ENCODE measurements at places on chromosomes 12 and 14.

DNA sequence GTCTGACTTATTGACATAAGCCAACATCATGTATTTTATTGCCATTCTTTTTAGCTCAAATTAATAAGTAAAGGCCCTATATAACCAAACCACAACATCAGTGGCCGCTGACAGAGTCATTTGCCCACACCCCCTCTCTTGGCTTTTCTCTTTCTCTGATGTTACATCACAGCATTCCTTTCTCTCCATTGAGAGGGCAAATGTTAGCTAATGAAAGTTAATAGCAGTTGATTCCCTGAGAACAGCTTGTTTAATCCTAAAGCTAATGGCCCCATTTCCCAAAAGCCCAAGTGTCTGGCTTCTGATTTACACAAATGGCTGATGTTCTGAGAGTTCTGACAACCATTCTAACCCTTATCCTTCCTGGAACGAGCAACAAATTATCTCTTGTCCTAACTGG is 308.8 kb downstream of the SNAPC1 start:
- no peak for DNase-seq

DNA sequence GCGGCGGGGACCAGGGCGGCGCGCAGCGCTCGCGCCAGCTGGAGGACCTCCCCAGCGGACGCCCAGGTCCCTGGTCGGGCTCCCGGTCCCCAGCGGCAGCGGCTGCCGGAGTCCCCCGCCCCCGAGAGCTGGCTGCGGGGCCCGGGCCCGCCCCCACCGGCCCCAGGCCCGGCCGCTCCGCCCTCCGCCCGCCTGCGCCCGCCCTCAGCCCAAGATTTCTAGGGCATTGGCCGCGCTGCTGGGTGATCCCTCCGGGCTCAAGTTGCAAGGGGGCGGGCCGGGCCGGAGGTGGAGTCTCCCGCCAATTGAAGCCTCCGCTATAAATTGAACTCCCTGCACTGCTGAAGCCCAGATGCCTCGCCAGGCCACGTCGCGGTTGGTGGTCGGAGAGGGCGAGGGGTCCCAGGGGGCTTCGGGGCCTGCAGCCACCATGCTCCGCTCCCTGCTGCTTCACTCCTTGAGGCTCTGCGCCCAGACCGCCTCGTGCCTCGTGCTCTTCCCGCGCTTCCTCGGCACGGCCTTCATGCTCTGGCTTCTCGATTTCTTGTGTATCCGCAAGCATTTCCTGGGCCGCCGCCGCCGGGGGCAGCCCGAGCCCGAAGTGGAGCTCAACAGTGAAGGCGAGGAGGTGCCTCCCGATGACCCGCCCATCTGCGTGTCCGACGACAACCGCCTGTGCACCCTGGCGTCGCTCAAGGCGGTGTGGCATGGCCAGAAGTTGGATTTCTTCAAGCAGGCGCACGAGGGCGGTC is at the start of gene DIO3:
TSS of gene DIO3 (plus strand) at position 351 of the 752 bp plus-strand sequence.
- no peak for DNase-seq

GRCh38 chr12:15729097-15729496 is 60.1 kb downstream of the EPS8 start:
- no peak for DNase-seq

- no peak for DNase-seq
Observed at GRCh38 chr14:61839507-61839906, 77.3 kb downstream of the SNAPC1 start.

DNA sequence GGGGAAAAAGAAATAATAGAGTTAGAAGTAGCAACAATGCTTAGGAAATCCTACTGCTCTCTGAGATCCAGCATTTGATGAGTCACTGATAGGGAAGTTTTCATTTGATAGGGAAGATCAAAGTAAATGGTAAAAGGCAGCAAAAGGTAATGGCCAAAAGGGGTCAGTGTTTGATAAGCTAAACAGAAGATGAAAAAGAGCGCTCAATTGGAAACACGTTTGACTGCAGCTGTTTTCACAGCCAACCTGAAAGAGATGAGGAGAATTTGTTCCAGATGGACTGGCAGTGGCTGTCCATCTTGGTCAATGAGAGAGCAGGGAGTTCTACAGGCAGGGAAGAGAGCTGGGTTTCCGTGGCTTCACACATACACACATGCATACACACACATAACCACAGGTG is 264.2 kb downstream of the TMEM132C start:
- no peak for DNase-seq

- no peak for DNase-seq
Observed at GRCh38 chr12:115421796-115422709, 738.1 kb upstream of the TBX3 start.

DNA sequence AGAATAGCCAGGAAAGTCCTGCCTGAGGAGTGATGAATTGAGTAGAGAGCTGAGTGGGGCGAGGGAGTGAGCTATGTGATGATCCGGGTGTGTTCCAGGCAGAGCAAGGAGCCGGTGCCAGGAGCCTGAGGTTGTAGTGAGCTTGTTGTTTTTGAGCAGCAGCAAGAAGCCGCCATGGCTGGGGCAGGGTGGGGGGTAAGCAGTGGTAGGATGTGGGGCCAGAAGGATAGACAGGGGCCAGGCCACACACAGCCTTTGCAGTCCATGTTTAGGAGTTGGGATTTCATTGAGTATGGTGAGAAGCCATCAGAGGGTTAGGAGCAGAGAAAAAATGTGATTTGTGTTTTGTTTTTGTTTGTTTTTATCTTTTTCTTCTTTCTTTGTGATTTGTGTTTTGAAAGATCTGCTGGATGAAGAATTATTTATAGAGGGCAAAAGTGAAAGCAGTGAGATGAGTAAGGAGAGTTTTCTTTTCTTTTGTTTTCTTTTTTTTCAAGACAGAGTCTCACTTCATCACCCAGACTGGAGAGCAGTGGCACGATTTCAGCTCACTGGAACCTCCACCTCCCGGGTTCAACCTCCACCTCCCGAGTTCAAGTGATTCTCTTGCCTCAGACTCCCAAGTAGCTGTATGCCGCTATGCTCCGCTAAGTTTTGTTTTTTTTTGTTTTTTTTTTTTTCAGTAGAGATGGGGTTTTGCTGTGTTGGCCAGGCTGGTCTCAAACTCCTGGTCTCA is 92.3 kb upstream of the BCAT1 start:
- DNase-seq, result no peak

- DNase-seq, result peak; percentile 44
Observed at GRCh38 chr12:120247621-120248030, 17.9 kb downstream of the PXN start.

DNA sequence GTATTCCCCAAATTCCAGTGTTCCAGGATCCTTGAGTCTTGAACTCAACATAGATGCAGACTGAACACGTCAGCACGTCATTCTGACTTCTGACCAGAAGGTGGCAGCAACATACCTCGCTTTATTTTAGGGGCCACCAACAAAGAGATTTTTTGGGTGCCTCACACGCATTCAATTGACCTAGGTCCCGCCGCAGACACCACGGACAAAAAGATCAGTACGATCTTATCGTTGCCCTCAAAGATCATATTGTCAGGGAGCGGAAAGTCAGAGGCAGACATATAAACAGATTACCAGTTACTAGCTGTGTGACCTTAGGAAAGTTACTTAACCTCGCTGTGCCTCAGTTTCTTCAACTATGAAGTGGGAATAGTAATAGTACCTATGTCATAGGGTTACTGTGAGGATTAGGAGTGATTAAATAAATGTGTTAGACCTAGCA is 6.5 kb upstream of the PRPH start:
- DNase-seq, result no peak

- no peak for DNase-seq
Observed at GRCh38 chr12:119052001-119052400, 70.7 kb downstream of the SRRM4 start.

DNA sequence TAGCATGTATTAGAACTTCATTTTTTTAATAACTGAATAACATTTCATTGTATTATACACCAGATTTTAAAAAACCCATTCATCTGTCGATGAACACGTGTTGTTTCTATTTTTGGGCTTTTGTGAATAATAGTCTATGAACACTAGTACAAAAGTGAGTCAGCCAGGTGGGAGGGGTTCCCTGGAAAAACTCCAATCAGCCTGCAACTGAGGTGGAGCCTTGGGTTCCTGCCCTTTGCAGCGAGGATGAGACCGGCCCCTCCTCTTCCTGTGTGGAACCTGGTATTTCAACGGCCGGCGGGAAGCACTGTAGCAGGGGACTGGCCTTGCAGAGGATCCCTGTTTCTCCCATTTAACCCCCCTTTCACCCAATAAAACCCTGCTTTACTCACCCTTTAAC is 56.1 kb downstream of the LMNTD1 start:
- no peak for DNase-seq

GRCh38 chr12:23185346-23185745 is 560.4 kb downstream of the ETNK1 start:
- DNase-seq, result no peak

DNA sequence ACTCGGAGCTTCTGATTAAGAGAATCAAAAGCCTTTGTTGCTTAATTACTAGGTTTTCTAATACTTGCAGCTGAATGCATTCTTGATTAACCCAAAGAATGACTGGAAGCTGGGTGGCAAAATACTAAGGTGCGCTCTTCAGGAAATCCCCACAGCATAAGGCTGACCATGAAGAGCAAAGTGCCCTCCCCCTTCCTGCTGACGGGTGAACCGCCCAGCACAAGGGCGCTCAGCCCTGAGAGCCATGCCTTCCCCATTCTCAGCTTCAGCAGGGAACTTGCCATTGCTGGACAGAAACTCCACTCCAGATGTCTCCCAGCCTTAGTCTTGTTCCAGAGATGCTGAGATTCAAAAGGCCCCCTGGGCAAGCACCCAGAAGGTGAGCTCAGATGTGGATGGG is 27.2 kb upstream of the FBRSL1 start:
- DNase-seq, result no peak
